ENCODE measurements at places on chromosomes 5 and 9. TPM values are rescaled to one million over a fixed set of nuclear protein-coding genes. Genes with fewer than 3 reads are reported as not detected.

LCN9 gene
- total RNA-seq = not detected

- no peak for DNase-seq
Measured at GRCh38 chr5:141504216-141504615, 15.3 kb downstream of the PCDHGC5 start.

DNA sequence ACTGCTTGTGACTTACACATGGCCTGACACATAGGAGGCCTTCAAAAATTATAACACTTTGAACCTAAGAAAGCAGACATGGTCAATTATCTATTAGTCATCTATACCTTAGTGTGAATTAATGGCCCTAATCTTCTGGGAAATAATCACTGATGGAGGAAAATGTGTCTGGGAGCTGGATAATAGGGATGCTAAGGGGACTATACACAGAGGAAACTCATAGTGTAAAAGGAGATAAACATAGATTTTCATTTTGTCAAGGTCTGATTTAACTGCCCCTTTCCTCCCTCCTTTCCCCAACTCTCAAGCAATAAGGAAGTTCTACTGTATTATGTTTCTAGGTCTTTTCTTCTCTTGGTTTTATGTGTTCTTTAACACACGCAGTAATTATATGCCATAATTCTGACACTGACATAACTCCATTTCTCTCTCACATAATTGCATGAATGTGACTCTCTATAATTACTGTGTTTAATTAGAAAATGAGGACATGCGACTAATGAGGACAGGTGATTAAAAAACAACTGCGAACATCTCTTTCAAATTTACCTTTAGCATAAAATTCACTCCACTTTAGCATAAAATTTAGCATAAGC is 18.7 kb upstream of the PRELID2 start:
- no peak for DNase-seq

- DNase-seq = no peak
Measured at GRCh38 chr5:149024477-149024876, 38.4 kb downstream of the SH3TC2 start.

SOHLH1 gene
- not detected for total RNA-seq

- DNase-seq = no peak
Measured at GRCh38 chr9:108466304-108466703, 389.5 kb downstream of the ACTL7B start.

DNA sequence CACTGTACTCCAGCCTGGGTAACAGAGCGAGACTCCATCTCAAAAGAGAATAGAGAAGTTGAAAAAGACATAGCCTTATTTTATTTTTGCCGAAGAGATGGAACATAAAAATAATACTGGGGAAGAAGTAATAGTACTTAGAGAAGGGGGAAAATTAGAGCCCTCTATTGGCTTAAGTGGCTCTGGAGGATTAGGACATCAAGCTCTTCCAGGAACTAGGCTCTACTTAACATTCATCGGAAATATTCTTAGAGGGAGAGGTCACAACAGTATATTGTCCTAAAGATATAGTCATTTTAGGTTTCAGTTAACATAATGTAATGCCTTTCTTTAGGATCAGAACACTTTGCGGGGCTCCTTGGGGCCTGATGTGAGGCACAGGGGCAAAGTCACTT is 86.0 kb upstream of the PLPP1 start:
- DNase-seq = no peak

GRCh38 chr5:110463106-110463505 is 263.4 kb downstream of the TMEM232 start:
- DNase-seq = no peak

SV2C gene
- not detected for total RNA-seq

PHYHD1 gene
- 13.6 TPM for total RNA-seq

DNA sequence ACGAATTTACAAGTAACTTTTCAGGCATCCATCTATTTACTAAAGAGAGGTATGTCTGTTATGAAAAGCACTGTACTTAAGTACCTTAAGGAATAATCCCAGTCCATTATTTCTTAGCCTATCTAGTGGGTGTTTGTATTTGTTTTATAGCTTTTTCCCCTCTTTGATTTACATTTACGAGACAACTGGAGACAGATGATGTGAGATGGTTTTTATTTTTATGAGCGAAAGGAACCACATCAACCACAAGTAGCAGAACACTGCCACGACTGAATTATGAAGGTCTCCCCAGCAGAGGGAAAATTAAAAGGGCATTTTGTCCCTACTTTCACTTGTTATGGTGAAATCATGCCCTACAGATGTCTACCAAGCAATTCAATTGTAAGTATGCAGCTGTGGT is 357.8 kb downstream of the NFIB start:
- no peak for DNase-seq

DNA sequence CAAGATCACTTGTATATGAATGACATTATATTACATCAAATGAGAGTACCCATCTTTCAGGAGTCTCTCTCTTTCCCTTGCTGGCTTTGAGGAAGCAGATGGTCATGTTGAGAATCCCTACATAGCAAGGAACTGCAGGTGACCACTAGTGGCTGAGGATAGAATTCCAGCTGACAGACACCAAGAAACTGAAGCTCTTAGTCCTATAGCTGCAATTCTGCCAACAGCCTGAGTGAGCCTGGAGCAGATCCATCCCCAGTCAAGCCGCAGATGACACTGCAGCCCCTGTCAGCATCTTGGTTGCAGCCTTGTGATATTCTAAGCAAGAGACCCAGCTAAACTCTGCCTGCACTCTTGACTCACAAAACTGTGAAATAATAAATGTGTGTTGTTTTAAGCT is 531.5 kb downstream of the CSNK1G3 start:
- DNase-seq = no peak

GRCh38 chr9:95912773-95913172 is 37.3 kb downstream of the ERCC6L2 start:
- DNase-seq = no peak

GRCh38 chr9:114314256-114314867 is 8.5 kb upstream of the ORM1 start:
- DNase-seq = peak; percentile 33

- no peak for DNase-seq
Measured at GRCh38 chr5:64746446-64746845, 22.0 kb downstream of the SREK1IP1 start.

GRCh38 chr9:99169982-99170761 is 51.6 kb downstream of the ALG2 start:
- DNase-seq = no peak

DNA sequence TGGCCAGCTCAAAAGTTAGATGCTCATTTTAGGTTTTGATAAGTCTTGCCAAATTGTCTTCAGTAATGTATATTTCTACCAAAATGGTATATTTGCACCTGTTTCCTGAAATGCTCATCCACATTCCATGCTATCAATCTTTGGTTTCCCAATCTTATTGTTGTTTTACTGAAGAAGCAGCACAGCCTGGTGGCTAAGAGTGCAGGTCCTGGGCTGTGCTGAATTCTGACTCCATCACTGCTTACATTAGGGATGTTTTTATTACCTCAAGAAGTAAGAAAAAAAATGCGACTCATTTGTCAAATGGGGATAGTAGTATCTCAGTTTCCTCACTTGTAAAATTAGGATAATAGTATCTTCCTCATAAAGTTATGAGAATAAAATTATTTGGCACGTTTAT is 13.6 kb upstream of the S100Z start:
- no peak for DNase-seq

DNA sequence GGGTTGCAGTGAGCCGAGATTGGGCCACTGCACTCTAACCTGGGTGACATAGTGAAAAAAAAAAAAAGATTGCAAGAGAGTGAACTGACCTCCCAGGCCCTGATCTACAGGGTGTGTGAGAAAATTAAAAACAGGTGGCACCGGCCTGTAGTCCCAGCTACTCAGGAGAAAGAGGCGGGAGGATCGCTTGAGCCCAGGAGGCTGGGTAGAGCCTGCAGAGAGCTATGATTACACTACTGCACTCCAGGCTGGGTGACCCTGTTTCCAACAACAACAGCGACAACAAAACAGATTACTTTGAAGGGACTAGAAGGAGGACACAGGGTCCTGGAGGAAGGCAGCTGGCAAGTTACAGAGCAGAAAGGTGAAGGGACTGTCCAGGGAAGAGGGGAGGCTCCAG is 42.2 kb upstream of the FABP6 start:
- no peak for DNase-seq

DNA sequence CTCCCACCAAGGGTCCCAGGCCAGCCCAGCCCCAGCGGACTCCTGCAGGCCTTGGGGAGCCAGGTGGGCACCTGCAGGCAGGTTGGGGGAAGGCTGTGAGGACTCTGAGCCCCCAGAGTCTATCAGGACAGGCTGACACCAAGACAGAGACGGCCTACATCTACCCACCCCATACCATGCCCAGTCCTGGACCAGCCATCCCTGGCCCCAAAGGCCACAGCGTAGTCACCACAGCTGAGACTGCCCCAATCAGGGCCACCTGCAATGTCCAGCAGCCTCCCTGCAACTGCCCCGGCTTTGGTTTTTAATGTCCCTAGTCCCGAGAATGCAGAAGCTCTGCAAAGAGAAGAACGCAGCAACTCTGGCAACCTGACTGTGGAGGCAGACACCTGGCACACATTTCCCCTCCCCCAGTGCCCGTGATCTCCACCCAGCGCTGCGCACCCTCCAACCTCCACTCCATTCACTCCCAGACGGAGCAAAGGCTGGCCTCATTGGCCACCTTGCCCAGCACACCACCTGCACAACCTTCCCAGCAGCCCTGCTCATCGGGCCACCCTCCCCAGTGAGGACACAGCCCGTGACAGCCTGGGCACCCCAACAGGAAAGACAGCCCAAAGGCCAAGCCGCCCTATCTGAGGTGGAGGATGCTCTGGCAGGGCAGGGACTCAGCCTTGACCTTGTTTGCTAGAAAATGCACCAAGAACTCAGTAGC is 14.9 kb downstream of the ADAMTS2 start:
- DNase-seq = no peak

GRCh38 chr5:81302596-81302995 is 1.2 kb downstream of the ZCCHC9 start:
- DNase-seq = no peak

GRCh38 chr5:73454379-73455036 is 5.9 kb upstream of the FOXD1 start:
- no peak for DNase-seq

GRCh38 chr5:35821513-35821912 is 35.2 kb upstream of the IL7R start:
- DNase-seq = no peak

- peak; percentile 59 for DNase-seq
Measured at GRCh38 chr5:566636-567309, 42.5 kb upstream of the SLC9A3 start.

DNA sequence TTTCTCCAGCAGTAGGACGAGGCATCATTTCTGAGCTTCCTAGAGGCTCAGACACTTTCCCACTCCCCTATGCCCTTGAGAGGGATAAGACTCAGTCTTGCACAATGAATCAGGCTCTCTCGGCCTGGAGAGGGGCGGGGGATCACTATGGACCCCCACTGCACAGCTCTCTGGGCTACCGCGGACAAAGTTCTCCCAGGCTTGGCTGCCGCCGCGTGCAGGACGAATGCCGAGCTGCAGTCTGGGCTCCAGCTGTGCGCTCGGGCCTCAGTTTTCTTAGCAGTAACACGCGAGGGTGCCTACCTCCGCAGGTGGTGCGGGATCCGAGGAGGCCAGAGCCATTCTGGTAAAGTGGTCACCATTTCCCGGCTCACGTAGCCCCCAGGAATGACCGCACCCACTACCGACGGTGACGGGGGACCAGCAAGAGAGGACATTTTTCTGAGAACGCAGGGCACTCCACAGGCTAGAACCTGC is 3.4 kb upstream of the MYORG start:
- peak; percentile 86 for DNase-seq

- no peak for DNase-seq
Measured at GRCh38 chr9:124594225-124594624, 87.0 kb upstream of the NR5A1 start.
